ENCODE measurements at places on chromosomes 3 and 15.
A peak's percentile ranks its signal among the peaks of the same experiment; 100 is the strongest.

DNA sequence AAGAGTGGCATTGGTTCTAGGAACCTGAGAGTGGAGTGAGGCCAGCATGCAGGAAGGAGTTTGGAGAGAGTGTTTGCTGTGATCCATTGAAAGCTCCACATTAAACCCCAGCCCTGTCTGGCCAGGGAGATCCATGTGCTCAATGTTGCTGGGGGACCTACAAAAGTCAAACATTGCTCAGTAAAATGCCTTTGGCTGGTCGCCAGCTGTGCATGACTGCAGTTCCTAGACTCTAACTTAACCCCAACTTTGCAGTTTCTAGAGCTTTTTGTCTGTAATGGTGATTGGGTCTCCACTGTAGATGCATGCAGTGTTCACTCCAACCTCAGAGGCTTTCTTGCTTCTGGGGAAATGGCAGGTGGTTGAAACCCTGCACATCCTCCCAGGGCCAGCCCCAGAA is 99.7 kb upstream of the ABHD17C start:
- DNase-seq = no peak

DNA sequence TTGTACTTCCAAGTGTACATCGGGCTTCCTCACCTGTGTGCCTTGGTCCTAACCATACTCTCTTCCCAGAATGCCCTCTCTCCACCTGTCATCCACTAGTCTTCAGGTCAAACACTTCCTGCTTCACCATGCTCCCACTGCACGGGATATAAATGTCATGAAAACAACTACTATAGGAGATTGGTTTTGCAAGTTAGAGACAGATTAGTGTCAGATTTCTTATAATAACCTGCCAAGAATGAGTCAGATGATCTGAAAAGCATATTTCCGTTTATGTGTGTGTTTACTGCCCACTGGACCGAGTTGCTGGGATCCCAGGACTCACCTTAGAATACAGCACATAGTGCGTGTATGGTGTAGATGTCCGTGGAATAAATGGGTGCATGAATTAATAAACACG is 21.4 kb downstream of the PLA1A start:
- DNase-seq = no peak

- no peak for DNase-seq
Observed at GRCh38 chr15:45921376-45921775, 286.5 kb downstream of the SQOR start.

DNA sequence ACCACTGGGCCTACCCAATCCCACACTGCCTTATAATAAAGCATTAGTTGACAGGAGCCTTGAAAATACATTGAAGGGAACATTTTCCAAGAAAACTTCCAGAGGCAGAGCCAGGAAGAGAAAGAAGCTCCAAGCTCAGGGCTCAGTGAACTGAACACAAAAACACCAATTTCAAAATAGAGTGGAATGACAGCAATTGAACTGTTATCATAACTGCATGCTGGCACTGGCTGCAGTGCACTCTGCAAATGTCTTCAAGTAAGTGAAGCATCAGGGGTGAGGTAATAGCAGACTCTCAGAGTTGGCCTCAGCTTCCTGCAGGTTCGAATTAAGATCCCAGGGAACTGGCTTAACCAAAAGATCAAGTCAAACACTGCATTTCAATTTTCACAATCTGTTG is 388.0 kb upstream of the WNT5A start:
- DNase-seq = no peak

DNA sequence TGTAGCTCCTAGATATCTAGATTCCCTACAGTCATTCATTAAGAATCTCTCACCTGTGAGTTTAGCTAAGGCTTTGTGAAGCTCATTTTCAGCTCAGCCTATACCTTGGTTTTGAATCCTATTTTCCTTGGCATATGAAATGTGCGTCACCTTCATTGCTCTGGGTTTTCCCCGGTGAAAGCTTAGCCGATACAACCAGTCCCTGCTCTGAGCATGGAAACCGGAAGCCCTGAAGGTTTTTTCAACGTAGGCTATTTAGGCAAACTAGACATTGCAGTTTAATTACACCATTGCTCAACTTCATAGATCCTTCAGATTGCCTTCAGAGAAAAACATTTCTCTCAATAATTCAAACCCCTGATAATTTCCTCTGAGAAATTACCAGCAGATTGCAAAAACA is 206.8 kb upstream of the TPRG1 start:
- no peak for DNase-seq

DNA sequence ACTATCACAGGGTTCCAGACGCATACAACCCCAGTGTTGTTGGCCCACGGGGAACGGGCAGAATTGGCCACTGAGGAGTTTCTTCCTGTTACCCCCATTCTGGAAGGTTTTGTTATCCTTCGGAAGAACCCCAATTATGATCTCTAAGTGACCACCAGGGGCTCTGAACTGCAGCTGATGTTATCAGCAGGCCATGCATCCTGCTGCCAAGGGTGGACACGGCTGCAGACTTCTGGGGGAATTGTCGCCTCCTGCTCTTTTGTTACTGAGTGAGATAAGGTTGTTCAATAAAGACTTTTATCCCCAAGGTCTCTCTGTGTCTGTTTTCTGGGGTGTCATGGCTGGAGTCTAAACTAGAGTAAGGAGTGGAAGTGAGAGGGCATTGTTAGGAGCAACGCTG is 5.7 kb upstream of the EIF4G1 start:
- no peak for DNase-seq

- no peak for DNase-seq
Observed at GRCh38 chr3:3800685-3801493, 1.7 kb downstream of the LRRN1 start.

DNA sequence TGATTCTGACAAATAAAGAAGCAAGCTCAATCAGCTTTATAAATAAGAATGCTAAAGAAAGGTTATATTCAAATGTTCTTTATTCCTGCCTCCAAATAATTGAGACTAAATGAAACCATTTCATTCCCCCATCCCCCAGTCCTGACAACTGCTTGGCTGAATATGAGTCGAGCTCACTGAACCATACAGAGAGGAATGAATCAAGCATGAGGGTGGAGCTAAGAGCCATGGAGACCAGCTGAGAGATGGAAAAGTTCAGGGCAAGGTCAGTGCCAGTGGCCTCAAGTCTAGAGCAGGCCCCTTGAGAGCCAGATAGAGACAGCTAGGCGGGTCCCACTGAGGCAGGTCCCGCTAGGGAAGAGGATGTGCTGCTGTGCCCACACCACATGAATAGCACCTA is 188.7 kb upstream of the EIF1B start:
- no peak for DNase-seq

- DNase-seq = peak; percentile 9
Observed at GRCh38 chr3:56042326-56042951, 425.8 kb downstream of the ERC2 start.

- peak; percentile 18 for DNase-seq
Observed at GRCh38 chr3:168088106-168088720, 7.5 kb downstream of the GOLIM4 start.

All from Jurkat, Clone E6-1 (cell line).